NCI-H510A (cell line): ENCODE measurements at places on chromosomes 4 and X.

- no peak for DNase-seq
Measured at GRCh38 chr4:153988492-153989363, 199.8 kb upstream of the SFRP2 start.

GRCh38 chr4:70614184-70614555 is 14.4 kb upstream of the ENAM start:
- no peak for DNase-seq

- DNase-seq: no peak
Measured at GRCh38 chr4:102452854-102453253, 48.3 kb upstream of the NFKB1 start.

DNA sequence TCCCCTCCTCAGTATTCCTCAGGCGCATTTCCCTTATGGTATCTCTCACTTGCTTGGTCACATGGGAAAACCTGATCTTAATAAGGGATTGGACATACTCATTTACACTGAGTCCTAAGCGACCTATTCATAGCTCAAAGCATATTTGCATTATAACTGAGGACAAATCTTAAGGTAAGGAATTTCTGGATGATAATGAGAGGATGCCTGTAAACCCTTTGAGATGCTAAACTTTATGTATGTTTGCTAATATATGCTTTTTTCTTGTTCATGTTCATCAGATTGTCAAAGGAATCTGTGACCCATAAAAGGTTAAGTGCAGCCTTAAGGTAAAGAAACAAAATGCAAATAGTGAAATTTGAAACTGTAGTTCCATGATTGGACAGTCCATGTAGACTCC is 53.8 kb upstream of the TRPC5OS start:
- DNase-seq: no peak

DNA sequence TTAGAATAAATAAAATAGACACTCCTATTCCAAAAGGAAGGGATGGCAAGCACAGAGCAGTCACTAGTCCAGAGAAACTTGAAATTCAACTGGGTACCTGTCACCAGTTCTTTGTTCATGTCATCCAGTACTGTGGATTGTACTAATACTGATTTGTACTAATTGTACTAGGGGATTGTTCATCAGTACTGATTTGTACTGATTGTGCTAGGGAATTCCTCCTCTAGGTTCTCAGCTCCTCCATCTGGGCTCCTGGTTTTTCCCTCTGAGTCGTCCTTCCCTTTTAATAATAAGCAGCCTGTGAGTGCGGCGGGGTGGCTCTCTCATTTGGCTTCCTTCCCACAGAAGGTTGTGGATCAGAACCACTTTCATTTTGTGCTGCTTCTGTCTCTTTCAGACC is 31.0 kb upstream of the SOD3 start:
- no peak for DNase-seq

DNA sequence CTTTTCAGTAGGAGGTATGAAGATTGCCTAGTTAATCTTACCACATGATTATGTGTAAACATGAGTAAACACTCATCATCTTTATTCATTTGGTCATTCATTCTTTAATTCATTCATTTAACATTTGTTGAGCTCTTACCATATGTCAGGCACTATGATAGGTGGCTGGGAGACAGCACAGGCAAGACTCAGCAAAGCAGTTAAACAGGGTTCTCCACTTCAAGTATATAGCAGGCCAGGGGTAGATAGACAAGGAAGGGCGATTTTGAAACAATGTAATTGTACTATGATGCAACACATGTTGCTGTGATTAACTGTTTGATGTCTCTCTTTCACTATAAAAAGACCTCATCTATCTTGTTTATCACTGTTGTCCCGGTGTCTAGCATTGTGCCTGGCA is 84.3 kb upstream of the GPR101 start:
- no peak for DNase-seq

GRCh38 chr4:75880278-75880677 is 22.0 kb downstream of the PPEF2 start:
- no peak for DNase-seq
